Kasumi-1 (cell line): ENCODE measurements at places on chromosomes 2 and 18.

DNA sequence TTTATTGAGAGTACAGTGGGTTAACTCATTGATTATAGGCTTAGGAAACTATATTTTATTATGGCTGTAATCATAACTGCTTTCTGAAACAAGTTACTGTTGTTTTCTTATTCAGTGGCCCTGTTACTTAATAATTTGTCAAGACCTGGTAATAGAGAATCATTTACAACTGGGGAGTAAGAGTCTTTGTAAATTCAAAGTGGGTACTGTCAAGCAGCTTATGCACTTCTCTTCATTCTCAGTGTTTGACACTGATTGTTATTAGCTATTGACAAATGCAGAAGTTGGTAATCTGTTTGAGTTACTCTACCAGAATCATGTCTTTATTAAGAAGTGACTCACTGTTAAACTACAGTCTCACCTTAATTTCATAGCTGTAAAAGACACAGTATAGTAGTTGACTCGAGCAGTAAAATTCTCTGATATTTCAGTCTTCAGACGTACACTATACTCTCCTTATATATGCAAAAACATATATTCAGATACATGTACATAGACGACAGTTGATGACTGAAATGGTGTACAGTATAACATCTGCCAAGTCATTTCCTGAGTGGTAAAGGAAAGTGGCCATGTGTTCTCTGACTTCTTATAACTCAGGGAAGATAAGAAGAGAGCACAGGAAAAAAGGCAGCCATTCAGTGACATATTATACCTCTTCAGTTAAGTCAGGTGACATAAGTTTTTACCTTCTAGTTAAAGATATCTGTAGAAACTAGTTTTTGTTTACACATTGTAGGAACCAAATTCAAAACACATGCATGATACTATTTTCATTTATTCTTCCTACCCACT lies 36.0 kb upstream of the TTC27 start:
- peak; percentile 94 for DNase-seq

- DNase-seq = no peak
Measured at GRCh38 chr2:240205348-240205747, 64.9 kb upstream of the OTOS start.

GRCh38 chr2:72788756-72789155 lies 37.1 kb downstream of the EXOC6B start:
- DNase-seq = no peak

DNA sequence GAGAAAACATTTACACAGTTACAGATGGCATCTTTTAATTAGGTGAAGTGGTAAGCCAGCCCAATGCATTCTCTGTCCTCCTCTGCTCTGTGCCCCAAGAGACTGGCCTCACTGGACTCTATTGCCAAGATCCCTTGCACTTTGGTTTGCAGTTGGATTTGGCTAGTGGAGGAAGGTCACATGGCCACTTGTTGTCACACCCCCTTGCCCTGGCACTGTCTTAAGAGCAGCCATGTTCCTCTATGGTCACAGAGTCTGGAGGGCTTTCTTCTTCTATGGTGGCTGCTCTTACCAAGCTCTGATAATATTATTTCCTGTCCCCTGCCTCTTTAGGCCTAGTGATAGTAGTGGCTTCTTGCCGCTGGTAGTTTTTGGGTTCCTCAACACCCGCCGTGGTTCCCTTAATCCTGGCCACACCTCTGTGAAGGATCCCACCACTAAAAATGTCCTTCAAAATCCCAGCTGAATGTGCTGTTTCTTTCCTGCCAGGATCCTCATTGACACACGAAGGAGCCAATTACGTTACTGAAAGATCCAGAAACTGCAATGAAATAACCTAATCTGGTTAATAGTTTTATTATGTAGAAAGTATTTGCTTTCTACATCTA lies 111.1 kb downstream of the CDC42EP3 start:
- DNase-seq = no peak

- DNase-seq = peak; percentile 24
Measured at GRCh38 chr2:223460774-223461211, 141.4 kb downstream of the SCG2 start.

GRCh38 chr2:79630060-79630459 lies 117.2 kb downstream of the CTNNA2 start:
- DNase-seq = no peak

GRCh38 chr2:118856330-118856977 lies 9.0 kb upstream of the EN1 start:
- DNase-seq = no peak

GRCh38 chr2:10303181-10303693 lies 533 bp downstream of the HPCAL1 start:
- peak; percentile 29 for DNase-seq

DNA sequence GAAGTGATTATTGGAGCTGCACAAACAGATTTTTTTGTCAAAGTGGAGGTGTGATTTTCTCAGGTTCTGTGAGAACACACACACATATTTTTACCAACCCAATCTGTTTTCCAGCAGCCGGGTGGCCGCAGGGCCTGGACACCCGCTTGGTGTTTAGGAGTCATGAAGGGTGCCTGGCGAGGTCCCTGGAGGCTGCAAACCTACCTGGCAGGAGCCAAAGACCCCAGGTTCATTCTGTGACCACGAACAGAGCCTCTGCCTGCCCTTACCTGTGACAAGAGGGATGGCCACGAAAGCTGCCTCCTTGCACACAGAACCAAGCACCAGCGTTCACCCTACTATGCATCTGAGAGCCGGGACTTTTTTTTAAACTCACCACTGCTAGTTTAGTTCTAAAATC lies 64.3 kb upstream of the ID2 start:
- DNase-seq = no peak

GRCh38 chr2:60321816-60322215 lies 231.6 kb downstream of the BCL11A start:
- DNase-seq = no peak

DNA sequence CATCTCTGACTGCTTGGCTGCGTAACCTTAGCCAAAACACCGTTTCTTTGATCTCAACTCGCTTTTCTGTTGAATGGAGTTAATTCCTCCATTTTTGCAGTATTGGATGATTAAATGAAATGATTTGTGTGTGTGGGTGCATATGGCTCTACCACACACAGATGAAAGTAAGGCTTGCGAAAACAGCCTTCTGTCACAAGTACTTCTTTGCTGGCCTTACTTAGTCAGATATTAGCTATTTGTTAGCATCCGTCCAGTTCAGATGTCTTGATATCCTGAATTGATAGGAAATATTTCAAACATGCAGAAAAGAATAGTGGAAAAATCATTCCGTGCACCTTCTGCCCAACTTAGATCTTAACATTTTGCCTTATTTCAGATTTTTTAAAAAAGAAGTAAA lies 21.8 kb downstream of the NCOA1 start:
- no peak for DNase-seq

DNA sequence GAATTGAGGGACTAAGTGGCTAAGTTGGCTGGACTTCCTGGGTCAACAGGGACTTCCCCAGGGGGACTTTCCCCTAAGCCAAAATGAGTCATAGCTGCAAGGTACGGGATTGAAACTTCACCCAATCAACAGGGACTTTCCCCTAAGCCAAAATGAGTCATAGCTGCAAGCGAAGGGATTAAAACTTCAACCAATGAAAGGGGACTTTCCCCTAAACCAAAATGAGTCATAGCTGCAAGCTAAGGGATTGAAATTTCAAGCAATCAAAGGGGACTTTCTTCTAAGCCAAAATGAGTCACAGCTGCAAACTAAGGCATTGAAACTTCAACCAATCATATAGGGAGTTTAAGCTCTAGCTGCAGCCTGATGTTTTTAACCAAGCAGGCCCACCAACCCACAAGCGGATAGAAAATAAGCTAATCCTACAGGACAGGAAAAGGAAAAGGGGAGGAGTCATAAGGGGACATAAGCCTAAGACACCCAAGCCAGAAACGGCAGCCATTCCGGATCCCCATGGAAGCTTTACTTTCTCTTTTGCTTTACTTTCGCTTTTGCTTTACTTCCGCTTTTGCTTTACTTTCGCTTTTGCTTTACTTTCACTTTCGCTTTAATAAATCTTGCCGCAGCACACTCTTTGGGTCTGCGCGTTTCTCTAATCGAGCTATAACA lies 1375.4 kb upstream of the CELF4 start:
- DNase-seq = peak; percentile 34

- no peak for DNase-seq
Measured at GRCh38 chr18:35282353-35282752, 7.7 kb downstream of the ZSCAN30 start.

- DNase-seq = peak; percentile 7
Measured at GRCh38 chr2:113105047-113105785, 22.2 kb upstream of the IL1RN start.

DNA sequence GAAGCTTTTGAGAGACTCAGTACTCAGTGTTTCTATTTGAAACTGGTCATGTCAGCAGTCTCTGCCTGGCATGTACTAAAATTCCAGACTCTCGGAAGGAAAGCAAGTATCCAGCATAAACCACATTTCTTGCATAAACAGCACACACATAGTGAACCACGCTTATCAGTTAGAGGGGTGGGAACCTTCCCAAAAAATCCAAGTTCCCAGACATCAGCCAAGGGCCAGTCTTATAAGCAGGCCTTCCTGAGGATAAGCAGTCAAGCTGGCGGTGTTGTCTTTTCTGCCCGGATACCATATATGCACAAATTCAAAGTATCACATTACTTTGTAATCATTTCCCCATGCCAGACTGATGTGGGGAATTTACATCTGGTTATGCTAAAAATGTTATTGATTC lies 73.6 kb downstream of the ST6GAL2 start:
- no peak for DNase-seq

GRCh38 chr2:211241891-211242290 lies 685.5 kb downstream of the CPS1 start:
- DNase-seq = no peak

DNA sequence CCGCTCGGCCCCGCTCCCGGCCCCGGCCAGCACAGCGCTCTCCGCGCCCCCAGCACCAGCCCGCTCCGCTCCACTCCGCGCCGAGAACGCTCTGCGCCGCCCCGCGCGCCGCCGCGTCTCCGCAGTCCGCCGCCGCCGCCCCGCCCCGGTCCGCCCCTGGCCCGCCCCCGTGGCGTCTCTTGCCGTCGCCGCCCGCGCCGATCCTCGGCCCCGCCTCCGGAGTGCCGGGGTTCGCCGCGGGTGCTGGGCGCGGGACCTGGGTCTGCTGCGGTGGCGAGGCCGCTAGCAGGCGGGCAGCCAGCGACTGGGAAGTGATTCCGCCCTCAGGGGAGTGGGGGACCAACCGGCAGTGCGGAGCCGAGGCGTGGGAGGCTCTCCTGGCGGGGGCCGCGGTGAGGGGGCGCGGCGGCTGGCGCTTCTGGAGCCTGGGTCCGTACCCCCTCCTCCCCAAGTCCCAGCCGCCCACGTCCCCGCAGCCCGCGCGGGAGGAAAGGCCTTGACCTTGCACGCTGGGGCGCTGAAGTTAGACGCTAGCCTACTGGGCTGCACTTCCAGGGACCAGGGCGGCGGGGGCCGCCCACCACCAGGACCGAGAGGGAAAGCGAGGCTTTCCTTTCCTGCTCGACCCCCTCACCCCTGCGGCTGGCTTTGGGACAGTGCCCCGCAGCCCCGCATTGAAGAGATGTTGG lies at the start of gene HS6ST1:
TSS of gene HS6ST1 (minus strand) at position 93 of the 689 bp plus-strand sequence. CDS start 305 bp downstream, outside the sequence.
- peak; percentile 68 for DNase-seq

DNA sequence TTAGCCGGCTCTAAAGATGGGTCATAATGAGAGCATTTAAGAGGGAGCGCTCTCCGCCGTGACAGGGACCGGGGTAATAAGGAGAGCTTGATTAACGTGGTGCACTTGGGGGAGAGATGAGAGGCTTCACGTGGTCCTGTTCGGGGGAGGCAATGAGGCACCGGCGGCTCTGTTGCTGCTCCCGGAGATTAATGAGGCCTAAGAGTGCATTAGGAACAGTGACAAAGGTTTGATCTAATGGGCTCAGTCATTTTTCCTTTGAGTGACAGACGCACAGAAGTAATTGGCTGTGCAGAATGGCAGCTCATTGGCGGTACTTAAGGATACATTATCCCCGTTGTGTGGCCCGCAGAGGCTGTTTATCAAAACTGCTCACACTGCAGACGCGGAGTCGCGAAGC lies 250.7 kb downstream of the GBX2 start:
- DNase-seq = no peak
